ENCODE measurements at places on chromosomes 5 and 9.

DNA sequence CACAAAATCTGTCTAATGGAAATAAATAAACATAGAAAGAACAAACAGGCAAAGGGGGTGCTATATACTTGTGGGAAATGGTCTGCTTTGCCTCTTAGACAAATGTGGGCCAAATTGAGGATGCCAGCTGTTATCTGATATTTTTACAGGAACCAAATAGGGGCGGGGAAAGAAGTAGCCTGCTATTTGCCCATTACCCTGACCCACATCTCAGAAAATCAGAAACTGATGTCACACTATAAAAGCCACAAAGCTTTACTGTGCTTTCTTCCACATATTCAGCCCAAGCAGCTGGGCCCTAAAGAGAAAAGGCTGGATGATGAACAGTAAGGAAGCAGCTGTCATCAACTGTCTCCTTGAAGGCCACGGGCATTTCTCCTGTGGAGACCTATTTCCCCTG lies 97.3 kb downstream of the ELAVL2 start:
- DNase-seq, result no peak

DNA sequence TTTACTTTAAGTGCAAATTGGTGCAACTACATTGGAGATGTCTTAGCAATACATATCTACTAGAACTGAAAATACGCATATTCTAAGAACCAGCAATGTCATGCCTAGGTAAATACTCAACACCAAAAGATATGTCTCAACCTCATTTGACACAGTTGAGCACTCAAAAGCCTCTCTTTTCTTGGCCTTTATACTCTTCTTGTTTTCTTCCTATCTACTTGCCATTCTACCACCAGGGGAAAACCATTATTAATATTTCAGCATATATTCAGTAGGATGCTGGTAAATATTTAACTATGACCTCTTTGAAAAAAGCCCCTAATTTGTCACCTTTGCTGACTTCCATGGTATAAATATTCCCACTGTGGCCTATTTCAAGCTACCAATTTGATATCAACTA lies 443.8 kb downstream of the LRRC70 start:
- no peak for DNase-seq

DNA sequence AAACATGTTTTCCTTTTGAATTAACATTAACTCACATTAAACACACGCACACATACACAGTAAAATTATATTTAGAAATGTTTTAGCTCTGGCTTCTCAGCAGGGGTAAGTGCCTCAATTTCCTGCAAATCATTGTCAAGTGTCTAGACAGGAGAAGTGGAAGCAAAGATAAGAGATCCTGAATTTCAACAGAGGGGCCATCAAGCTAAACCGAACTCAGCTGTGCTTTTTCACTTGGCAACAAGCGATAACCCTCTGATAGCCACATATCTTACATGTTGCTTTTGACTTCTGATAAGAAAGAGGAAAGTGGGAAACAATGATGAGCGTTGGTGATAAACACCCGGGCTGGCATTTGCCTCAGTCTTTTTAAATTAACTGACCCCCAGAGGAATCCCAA lies 79.7 kb upstream of the SPDL1 start:
- no peak for DNase-seq

DNA sequence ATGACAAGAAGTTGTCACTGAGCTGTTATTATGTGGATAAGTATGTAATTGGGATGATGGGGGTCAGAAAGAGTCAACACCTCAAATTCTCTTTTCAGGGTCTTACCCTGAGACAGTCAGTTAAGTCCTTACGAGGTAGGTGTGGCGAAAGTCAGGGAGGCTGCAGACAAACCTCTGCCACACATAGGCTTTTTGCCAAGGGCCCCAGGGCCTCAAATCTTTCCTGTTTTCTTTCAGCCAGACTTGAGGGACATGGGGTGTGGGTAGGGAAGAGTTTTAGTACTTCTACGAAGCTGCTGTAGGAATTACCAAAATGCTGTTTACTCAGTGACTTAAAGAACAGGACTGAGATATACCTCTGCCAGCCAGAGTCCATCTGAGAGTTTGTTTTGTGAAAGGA lies 13.8 kb downstream of the OR2S2 start:
- no peak for DNase-seq

DNA sequence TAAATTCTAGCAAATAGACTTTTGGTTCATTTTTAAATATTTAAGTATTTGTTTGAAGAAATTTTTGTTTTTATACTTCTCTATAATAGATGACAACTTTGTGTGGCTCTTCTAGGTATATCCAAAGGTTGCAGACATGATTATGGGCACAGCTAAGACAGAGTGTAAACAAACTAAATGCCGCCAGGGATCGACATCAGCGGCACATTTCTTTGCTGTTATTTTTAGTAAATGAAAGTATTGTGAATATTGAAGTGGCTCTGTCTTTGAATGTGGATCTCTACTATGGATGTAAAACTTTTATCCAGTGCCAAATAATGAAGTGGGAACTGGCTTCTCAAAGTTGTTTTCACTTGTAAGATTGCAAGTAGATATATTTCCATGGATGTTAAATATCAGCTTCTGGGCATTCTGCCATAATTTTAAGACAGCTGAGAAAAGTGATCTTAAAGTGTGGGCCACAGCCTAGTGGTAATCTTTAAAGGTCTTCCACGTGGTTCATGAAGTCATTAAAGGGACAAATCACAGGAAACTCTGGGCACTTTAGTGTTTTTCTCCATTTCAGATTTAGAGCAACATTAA lies 589.9 kb downstream of the ZNF608 start:
- DNase-seq, result no peak

DNA sequence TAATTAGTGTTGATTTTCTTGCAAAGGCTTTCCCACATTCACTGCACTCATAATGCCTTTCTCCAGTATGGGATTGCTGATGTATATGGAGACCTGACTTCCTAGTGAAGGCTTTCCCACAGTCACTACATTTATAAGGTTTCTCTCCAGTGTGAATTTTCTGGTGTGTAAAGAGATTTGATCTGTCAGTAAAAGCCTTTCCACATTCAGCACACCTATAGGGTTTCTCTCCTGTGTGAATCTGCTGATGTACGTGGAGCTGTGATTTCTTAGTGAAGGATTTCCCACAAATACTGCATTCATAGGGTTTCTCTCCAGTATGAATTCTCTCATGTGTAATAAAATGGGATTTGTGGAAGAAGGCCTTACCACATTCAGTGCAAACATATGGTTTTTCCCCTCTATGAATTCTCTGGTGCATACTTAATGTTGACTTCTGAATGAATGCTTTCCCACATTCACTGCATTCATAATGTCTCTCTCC lies 31.1 kb downstream of the ZNF484 start:
- no peak for DNase-seq

- no peak for DNase-seq
These were observed 157.6 kb upstream of the RAI14 start for GRCh38 chr5:34498572-34498971.

DNA sequence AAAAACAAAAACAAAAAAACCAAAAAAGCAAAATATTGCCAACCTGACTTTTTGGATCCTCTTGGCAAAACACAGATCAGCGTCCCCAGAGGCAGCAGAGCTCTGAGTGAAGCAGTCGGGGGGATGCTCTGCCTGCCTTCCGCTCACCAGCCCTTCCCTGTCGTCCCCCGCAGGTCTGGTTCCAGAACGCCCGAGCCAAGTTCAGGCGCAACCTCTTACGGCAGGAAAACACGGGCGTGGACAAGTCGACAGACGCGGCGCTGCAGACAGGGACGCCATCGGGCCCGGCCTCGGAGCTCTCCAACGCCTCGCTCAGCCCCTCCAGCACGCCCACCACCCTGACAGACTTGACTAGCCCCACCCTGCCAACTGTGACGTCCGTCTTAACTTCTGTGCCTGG lies 20.7 kb downstream of the LHX2 start:
- no peak for DNase-seq

DNA sequence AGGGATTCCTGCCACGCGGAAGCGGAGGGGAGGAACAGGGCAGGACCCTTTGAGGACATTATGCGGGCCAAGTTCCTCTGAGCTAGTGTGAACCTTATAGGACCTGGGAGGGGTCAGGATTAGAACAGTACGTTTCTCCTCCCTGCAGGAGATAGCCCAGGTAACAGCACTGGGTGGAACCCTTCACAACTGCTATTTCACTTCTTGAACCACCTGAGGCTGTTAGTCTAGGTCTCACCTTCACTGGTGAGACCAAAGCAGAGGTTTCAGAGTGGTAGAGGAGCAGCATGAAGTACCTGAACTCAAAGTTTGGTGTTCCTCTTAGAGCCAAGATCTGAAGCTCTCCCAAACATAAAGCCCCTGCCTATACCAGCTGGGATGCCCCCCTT lies 832 bp downstream of the EIF4EBP3 start:
- DNase-seq, result no peak

- DNase-seq, result peak; percentile 16
These were observed 4.1 kb downstream of the MRPS2 start for GRCh38 chr9:135504262-135505243.

DNA sequence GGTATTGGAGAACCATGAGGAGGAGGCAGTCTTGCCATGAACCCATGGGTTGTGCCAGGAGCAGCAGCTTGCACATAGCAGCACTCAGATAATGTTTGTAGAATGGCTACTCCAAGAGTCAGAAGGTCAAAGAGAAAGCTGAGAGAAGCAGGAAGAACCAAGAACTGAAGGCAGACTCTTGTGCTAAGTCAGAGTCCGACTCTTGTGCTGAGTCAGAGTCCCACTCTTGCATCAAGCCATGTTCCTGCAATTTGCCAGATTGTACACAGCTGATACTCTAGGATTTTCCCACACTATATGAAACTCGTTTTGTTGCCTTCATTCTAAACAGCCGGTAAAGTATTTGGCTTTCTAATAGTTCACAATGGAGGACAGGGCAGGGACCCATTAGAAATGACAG lies 26.2 kb upstream of the HSPA9 start:
- no peak for DNase-seq

DNA sequence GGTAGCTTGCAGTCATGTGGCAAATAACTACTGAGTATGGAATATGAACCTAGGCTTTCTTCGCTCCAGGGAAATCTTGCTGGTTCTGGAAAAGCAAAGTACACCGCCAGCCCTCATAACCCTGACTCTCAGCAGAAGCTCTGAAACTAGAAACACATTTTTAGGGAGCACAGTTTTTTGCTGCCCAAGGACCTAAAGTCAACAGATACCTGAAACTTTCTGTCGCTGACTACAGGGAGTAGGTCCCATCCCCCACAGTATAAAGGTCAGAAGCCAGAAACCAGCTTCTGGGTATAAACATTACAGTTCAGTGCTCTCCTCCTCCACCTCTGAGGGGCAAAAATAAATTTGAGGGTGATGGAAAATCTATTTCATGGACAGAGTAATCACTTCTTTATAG lies 3.0 kb downstream of the ATOX1 start:
- no peak for DNase-seq

- DNase-seq, result no peak
These were observed 40.2 kb upstream of the CYFIP2 start for GRCh38 chr5:157225469-157226422.

DNA sequence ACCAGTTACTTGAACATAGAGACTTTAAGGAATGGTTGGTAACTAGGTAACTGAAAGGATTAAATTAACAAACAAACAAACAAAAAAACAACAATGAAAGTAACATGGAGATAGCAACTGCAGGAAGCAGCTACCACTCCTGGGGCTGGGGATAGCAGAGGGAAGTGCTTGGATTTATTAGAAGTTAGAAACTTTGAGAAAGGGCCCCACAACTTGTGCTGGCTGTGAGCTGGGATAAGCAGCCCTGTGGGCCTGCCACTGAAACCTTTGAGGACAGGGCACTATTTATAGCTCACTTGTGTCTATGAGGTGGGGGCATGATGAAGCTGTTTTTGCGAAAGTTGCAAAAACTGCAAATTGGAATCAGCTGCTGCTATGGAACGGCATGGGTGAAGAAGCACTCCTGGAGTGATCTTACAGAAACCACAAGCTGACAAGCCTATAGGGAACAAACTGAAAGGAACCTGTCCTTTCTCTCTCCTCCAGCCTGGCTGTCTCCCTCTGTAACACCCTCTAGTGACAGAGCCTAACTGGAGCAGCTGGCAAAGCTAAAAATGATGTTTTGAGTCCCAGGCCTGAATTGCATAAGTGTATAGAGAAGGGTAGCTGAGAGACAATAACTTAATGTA lies 91.4 kb upstream of the RANBP6 start:
- DNase-seq, result peak; percentile 8

- no peak for DNase-seq
These were observed 115.5 kb upstream of the DMRT1 start for GRCh38 chr9:726005-726404.

- DNase-seq, result no peak
These were observed 151.3 kb downstream of the EBF1 start for GRCh38 chr5:158948376-158948886.

GRCh38 chr9:73179589-73179988 lies 27.9 kb downstream of the ANXA1 start:
- DNase-seq, result no peak

GRCh38 chr5:109705596-109705995 lies 15.9 kb downstream of the MAN2A1 start:
- no peak for DNase-seq

- DNase-seq, result no peak
These were observed 265.7 kb downstream of the HSPA4 start for GRCh38 chr5:133317558-133317957.

- no peak for DNase-seq
These were observed 14.1 kb upstream of the MAP1B start for GRCh38 chr5:72093217-72093616.
